ENCODE measurements at places on chromosomes 5 and 9.

GRCh38 chr9:129575818-129576217 is 45.1 kb downstream of the C9orf50 start:
- DNase-seq: no peak

DNA sequence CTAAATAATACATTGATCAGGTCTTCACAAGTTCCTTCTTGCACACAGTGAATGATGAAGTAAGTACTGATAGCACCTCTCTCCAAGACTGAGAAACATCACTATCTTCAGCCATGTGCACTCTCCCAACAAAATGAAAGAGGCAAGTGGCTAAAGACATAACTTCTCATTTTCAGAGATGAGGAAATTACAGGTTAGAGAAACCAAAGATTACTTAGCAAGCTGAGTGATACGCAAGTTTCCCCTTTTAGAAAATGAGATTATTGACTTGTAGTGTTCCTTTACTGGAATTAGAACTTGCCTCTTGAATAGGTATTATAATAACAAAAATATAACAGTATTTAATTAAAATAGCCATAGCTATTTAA is 21.6 kb downstream of the CEMIP2 start:
- no peak for DNase-seq

DNA sequence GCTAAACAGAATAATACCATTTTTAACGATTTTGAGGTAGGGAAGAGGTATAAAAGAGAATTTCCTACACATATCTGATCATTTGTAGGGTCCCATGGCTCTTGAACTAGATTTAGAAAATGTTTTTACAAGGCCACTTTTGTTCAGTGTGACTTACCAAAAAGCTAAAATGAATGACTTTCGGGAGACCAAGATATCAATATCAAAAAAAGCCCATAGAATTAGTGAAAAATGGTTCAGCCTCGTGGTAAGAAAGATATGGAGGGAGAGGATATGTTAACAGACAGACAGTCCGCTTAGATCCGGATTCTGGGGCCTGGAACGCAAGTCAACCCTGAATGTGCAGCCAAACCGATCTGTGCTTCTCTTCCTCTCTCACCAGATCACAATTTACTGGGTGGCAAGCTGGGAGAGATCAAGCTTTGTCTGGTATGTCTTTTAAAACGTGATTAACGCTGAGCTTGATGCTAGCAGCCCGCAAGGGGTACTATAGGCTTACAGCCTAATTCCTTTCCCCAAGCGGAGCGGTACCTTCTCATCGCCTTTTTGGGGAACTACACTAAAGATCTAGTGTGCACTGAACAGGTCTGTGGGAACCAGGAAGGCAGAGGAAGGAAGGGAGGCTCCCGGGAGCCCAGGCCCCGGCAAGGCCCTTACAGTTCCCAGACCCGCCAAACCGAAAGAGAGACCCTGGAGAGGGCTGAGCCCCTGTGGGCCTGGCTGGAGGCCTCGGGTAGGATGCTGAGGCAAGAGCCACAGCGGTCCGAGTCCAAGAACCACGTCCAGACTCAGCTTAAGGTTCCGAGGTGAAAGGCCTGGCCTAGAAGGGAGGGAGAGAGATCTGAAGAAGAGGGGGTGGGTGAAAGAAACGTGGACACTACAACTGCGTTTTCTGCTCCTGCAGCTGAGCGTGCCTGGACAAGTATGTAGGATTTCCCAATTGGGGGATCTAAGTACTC is 2.9 kb downstream of the NR2F1-AS1 start:
- DNase-seq: no peak

GRCh38 chr9:27714388-27714787 is 141.1 kb upstream of the C9orf72 start:
- DNase-seq: no peak

DNA sequence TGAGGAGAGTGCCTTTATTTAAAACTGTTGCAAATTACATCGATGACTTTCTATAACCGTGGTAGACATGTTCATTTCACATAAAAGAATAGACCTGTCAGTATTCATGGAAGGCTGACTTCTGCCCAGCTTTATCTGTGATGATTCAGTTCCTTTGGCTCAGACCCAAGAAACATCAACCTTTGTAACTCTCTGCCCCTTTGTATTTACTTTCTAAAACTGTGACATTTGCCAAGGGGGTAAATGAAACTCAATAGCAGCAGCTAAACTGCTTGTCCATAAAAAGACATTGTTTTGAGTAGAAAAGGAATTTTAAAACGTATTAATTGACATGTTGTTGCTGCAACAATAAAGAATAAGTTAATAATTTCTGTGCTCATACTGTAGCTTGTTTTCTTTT is 137.8 kb upstream of the ANKH start:
- peak; percentile 98 for DNase-seq

DNA sequence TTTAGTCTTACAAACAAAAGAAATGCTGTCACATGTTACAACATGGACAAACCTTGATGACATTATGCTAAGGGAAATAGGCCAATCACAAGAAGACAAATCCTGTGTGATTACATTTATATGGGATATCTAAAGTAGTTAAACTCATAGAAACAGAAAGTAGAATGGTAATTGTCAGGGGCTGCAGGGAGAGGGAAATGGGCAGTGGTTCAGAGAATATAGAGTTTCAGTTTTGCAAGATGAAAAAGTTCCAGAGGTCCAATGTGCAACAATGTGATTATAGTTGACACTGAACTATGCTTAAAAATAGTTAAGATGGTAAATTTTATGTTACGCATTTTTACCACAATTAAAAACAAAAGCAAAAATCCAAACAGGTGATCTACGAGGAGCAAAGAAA is 265.5 kb downstream of the NDUFS4 start:
- no peak for DNase-seq

DNA sequence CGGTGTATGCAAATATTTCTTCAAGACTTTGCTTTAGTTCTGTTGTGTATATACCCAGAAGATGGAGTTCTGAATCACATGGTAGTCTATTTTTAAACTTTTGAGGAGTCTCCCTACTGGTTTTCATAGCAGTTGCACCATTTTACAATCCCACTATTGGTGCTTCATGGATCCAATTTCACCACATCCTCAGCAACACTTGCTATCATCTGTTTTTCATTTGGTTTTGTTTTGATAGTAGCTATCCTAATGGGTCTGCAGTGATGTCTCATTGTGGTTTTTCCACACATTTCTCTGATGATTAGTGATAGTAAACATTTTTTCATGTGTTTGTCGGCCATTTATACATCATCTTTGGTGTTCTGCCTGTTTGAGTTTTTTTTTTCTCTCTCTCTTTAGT is 1339.3 kb downstream of the EFNA5 start:
- no peak for DNase-seq

GRCh38 chr9:91345978-91346377 is 15.7 kb downstream of the AUH start:
- no peak for DNase-seq

- no peak for DNase-seq
These were observed 411.2 kb upstream of the IRX4 start for GRCh38 chr5:2293906-2294305.

DNA sequence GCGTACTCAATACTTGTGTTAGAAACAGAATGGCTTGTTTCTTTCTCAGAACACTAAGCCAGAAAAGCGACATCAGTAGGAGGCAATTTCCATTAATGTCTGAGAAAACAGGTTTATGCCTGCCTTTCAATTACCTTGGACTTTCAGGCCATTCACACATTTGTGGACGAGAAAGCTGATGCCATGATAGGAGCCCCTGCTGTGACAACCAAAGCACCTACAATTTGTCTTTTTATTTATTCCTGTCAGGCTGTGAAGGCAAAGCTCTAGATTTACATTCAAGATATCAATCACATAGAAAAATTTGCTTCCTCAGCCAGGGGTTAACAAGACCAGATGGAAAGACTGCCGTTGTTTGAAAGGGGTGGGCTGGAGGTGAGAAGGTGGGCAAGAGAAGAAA is 76.2 kb downstream of the C7 start:
- DNase-seq: peak; percentile 88

GRCh38 chr9:110978516-110978915 is 59.8 kb downstream of the LPAR1 start:
- DNase-seq: no peak

GRCh38 chr9:4862506-4863250 is 69.9 kb downstream of the RCL1 start:
- DNase-seq: no peak
